ENCODE measurements at places on chromosomes 1 and 21.

DNA sequence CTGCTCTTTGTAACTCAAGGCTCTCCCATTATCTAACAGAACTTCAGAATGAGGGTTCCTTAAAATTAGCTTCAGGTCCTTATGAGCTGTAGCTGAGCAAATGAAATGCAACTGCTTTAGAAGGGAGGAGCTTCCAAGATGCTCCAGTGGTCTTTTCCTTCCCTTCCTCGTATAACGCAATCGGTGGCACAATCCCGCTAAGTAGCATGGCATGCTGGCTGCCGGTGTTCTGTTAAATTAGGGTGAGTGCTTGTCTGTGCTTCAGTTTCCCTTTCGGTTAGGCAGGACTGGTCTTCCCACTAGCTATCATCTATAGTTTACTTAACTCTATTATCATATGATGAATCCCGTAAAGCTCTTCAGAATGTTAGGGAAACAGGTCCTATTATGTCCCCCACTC, 917 bp downstream of the KIAA0040 start:
- DNase-seq, result no peak

DNA sequence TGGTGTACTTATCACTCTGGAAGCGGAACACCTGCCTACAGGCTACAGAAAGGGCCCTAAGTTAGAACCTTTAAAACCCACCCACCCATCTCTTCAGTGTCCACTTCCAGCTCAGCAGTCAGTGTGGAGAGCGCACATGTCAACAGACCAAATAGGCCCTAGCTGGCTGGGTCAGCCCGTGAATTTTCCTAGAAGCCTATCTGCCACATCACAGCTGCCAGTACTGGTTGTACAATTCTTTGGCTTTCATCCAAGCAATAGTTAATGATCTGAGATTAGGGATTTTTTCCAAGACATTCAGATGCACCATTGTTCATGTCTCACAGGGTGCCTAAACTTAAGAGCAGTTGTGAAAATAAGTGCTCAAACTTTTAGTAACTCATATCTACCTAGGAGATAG, 197.1 kb downstream of the KCNK2 start:
- no peak for DNase-seq

GRCh38 chr1:28580722-28581530, 11.1 kb upstream of the RAB42 start:
- peak; percentile 31 for DNase-seq

- no peak for DNase-seq
Observed at GRCh38 chr1:20318971-20319370, 28.3 kb downstream of the VWA5B1 start.

DNA sequence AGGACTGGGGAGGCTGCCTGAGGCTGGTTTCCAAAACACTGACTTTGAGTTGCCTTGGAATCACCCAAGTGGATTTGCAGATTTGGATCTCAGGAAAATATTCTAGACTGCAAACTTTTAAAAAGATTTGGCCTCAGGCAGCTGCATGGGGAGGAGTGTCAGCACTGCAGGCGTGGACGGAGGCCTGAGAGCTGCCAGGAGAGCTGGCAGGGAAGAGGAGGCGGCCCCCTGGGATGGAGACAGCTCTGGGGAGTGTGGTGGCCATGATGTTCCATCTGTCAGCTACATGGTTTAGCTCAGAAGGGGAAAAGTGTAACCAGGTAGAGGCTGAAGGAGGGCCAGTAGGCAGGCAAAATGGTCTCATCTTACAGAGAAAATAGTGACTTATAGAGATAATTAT, 72.1 kb downstream of the VPS26C start:
- no peak for DNase-seq

GRCh38 chr1:228648647-228649383, 86.5 kb upstream of the RHOU start:
- DNase-seq, result no peak

DNA sequence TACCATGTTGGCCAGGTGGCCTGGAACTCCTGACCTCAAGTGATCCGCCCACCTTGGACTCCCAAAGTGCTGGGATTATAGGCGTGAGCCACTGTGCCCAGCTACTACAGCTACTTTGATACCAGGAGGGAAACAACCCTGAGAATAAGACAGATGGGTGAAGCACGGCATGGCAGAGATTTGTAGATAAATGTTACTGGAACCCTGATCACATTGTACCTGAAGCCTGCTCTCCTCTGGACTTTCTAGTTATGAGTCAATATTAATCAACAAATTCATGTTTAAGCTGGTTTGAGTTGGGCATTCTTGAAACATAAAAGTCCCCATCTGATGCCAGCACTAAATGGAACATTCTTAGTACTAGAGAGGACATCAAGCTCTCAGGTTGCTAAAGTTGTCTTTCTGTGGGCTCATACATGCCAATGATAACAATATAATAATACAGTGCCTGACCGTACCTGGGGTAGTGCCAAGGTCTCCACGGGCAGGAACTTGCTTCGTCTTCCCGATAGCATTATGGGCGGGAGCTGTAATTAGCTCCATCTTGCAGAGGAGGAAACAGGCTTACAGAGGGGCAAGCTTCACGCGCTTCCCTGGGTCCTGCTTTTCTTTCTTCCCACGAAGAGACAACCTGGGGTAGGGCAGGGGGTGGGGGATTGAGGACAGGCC, 30.7 kb upstream of the SLC19A1 start:
- DNase-seq, result no peak

DNA sequence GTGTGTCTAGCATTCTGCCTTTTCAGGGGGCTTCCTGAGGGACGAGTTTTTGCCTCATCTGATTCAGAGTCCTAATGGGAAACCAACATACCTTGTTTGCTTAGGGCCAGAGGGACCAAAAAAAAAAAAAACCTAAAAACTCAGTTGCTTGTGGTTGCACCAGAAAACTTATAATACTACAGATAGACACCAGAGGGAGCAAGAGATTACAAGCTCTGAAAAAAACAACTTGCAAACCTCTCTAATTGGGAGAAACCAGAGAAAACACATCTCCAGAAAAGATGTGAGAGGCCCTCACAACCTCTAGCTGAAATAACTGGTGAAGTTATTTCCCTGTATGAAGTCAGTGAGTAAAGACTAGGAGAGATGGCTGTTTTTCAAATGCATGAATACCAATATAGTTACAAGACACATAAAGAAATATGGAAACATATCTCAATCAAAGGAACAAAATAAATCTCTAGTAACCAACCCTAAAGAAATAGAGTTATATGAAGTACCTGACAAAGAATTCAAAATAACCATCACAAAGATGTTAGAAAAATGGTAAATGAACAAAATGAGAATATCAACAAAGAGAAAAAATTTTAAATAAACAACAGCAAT, 233.7 kb upstream of the NFIA start:
- no peak for DNase-seq

GRCh38 chr1:54280651-54281050, 80.7 kb downstream of the MRPL37 start:
- DNase-seq, result no peak
